COLO829 (cell line): ENCODE measurements at places on chromosomes 12 and 14.

DNA sequence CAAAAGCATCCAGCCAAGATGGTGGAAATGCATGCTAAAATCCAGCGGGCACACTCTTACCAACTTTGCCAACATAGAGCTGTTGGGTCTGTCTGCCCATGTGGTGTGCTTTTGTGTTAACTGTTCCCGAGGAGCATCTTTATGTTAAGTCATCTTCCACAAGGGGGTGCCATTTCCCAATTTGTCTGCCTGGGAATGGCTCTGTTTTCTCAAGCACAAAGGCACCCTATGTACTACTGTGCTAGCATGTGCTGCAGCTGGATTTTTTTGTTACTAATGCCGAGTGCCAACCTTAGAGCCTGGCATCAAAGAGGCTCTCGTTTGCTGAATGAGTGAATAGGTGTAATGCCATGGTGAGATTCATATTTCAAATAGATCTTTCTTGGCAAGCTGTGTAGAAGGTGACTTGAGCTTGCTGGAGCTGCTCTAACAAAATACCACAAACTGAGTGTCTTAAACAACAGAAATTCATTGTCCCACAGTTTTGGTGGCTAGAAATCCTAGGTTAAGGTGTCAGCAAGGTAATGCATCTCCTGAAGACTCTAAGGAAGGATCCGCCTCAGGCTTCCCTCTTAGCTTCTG lies 74.3 kb downstream of the TRHDE start:
- peak; percentile 20 for DNase-seq

DNA sequence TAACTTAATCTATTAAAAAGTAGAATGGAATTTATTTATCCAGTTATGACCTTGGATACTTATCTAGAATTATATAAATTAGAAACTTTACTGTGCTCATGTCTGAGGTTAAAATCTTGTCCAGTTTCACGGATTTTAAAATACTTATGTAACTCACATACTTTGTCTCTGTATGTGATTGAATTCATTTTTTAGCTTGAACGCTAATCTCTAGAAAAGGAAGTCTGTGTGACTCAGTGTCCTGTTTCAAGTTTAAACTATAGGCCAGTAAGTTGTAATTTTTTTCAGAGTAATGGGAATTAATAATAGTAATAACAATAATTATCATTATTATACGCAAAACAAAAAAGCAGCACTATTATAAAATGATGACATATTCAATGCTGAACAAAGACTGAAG lies 168.6 kb downstream of the CPNE8 start:
- no peak for DNase-seq

DNA sequence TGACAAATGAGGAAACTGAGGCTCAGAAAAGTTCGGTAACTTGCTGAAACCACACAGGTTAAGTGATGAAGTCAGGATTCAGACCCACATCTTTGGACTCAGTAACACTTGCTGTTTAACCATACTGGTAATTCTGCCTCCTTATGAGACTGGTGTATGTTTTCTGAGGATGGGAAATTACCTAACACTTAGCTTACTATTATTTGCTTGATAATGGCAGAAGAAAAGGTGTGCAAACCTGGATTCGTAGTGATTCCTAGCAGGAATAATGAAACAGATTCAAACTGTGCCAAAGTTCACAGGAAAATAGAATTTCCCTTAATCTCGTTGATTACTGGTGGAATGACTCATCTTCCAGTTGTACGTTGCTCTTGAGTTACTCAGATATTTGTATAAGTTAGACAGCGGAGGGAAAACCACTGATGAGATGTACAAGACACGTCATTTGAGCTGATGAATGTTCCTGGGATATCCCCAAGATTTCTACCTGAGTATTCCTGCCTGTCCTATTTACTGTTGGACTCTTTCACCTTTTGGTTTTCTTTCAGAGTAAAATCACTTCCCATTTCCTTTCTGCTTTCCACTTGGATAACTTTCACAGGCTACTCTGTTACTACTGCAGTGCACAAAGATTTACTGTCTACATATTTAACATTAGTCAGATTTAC lies 37.5 kb downstream of the PRORP start:
- DNase-seq = peak; percentile 65

DNA sequence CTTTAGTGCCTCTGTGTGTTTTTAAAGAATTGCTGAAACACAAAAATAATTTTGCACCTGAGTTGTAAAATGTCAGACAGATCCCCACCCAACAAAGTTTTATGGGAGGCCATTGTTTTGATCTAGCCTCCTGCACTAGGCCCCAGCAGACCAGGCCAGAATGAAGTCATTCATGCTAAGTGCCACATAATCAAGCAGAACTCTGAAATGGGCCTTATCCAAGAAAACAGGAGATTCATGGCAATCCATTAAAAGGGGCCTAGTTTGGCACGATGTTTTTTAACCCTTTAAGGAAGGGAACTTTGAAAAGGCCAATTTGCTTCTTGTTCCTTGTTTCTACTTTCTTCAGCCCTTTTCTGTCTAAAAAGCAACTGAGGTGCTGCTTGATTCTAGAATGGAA lies 260.9 kb downstream of the ITPR2 start:
- no peak for DNase-seq

GRCh38 chr14:54597795-54598443 lies 31.0 kb downstream of the SAMD4A start:
- DNase-seq = no peak

DNA sequence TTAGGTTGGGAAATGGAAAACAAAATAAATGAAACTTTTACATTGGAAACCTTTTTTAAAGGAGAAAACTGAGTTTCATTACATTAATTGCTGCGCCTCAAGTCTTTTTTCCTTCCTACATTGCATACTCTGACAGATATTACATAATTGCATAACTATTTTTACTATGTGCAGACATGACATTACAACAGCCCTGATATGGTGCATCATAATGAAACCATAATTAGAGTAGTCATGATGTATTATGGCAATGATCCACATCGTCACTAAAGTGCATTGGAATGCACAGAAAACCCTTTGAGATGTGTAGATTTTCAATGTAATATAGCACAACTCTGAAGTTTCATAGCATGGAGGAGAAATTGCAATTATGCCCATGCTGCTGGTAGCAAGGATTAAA lies 217.8 kb upstream of the NPAS3 start:
- DNase-seq = no peak

DNA sequence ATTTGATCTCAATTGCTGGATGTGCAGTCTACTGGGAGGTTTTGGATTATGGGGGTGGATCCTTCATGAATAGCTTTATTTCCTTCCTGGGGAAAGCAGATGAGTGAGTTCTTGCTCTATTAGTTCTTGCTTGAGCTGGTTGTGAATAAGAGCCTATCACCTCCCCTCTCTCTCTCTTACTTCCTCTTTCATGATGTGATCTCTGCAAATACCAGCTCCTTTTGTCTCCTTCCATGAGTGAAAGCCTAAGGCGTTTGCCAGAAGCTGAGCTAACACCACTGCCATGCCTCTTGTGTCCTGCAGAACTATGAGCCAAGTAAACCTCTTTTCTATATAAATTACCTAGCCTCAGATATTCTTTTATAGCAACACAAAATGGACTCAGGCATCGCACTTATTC lies 302.7 kb downstream of the CCER1 start:
- no peak for DNase-seq

DNA sequence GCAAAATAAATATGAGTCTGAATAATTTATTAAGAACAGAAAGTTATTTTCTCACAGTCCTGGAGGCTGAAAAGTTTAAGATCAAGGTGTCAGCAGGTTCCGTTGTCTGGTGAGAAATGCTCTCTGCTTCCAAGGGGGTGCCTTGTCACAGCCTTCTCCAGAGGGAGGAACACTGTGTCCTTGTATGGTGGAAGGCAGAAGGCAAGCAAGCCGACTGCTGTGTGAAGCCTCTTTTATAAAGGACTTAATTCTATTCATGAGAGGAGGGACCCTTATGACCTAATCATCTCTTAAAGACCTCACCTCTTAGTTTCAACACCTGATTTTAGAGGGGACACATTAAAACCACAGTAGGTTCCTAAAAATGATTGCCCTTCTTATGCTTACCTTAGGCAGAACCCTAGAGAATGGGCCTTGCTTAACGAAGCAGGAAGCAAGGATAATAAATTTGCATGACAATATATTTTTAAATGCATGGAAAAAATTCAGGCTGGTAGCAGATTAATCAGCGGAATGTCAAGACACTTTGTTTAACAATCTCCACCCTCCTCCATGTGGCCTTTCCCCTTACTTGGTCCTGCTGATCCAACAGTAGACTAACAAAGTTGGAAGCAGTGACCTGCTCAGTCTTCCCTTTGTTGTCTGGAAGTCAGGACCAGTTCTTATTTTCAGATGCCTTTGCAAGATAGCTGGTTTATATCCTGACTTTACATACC lies 154.9 kb downstream of the DYRK2 start:
- DNase-seq = no peak

GRCh38 chr12:120199025-120199424 lies 1.9 kb downstream of the RPLP0 start:
- no peak for DNase-seq
